Hematopoietic multipotent progenitor cell treated with erythropoietin and hydrocortisone succinate and interleukin-3 and kit ligand, for 8 days (in vitro differentiated cells): ENCODE measurements at places on chromosomes 7 and 10.

DNA sequence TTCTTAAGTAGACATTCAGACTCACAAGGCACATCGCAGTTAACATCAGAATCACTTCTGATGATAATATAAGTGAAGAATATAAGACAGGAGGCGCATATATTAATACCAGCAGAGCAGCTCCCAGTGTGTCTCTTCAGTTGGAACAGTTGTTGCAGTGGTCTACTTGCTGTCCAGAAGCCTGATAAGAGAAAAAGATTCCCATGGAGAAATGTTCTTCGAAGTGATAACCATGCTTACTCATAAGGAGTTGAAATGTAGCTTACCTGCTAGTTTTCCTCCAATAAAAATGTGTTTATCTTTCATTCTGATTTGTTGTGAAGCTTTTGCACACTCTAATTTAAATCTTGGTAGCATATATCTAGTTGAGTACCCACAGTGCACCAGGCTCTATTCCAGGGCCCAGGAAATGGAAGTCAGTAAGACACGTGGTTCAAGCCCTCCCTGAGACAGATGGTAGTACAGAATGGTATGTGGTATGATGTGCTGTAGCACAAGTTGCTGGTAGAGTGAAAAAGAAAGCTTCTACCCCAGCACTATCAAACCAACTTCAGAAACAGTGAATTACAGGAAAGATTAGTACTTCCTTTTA is 124.0 kb downstream of the MAPK8 start:
- peak; percentile 14 for DNase-seq

DNA sequence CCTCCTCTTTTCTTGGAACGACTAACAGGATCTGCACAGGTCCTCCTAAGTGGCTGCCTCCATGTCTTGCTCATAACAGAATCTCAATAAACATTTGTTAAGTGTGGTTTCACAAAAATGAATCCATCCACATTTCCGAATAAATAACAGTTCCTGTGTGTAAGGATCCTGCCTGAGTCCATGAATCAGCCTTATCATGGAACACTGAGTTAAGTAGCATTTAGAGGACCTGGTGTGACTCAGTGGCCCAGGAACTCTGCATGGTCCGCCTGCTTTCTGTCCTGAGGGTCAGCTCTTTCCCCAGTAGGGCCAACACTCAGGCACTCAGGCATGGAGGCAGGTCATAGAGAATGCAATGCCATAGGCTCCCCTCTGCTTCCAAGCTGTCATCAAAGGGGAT is 15.8 kb upstream of the C10orf90 start:
- no peak for DNase-seq

DNA sequence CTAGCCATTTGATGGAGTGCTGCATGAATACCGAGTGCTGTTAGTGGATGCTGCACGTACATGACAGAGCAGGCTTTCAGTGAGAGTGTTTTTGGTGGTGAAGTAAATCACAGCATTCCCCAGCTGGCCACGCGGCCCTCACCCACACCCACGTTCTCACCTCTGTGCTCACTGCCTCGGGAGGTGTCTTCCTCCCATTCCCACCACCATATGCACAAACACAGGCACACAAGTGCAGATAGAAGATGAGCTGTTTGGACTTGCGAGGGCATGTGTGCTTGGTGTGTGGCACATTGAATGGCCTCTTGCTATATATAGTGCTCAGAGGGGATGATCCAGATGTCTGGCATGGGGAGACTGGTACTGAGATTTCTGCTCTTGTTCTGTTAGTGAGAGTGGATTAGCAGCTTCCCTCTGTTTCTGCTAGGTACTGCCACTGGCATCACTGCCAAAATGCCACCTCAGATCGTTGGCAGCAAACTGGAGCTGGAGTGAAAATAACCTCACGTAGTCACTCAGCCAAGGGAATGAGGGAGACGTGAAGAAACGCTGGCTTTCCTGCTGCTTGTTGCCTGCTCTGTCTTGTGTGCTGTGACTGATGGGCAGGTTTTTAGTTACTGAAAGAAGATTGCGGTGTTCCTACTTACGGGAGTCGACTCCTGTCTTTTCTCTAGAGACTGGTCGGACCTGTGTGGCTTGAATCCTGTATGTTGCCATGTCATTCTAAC is 19.1 kb downstream of the DNAJB6 start:
- no peak for DNase-seq

GRCh38 chr10:15360566-15360965 is 10.5 kb downstream of the FAM171A1 start:
- DNase-seq = peak; percentile 33

DNA sequence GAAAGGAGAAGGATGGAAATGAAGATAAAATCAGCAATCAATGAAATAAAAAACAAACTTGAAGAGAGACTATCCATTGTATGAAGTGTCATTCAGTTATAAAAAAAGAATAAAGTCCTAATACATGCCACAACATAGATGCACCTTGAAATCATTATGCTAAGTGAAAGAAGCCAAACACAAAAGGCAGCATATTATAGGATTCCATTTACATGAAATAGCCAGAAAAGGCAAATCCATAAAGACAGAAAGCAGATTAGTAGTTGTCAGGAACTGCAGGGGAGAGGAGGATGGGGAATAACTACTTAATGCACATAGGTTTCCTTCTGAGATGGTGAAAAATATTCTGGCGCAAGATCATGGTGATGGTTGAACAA is 6.6 kb upstream of the PON1 start:
- DNase-seq = no peak

- DNase-seq = no peak
Observed at GRCh38 chr10:60917331-60918280, 26.4 kb downstream of the RHOBTB1 start.

DNA sequence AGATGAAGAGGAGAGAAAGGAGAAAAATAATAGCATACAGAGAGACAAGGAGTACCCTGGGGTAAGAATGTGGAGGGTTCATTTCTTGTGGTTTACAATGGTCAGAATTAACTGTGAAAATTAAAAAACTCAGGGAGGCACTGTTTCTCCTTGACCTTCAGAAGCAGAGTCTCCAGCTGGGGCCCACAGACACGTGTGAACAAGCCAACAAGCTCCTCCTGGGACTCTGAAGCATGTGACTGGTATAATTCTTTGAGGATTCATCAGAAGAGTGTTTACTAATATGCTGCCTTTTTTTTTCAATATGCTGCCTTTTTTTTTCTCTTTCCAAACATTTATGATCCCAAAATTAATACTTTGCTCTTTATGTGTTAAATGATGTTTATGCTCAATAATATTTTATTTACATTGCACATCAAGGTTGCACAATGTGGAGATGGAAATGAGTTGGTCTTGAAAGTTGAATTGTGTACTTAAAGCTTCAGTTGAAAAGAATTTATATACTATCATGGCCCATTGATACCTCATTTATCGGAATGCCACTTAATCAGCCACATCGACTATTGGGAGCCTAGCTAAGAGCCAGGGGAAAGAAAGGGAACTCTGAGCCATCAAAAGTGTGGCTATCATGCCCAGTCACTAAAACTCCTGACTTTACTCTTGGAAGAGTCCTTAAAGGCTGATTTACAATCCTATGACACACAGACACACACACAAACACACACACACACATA is 134.7 kb upstream of the RHOBTB1 start:
- DNase-seq = no peak

GRCh38 chr7:8781166-8781565 is 347.8 kb downstream of the NXPH1 start:
- DNase-seq = no peak

DNA sequence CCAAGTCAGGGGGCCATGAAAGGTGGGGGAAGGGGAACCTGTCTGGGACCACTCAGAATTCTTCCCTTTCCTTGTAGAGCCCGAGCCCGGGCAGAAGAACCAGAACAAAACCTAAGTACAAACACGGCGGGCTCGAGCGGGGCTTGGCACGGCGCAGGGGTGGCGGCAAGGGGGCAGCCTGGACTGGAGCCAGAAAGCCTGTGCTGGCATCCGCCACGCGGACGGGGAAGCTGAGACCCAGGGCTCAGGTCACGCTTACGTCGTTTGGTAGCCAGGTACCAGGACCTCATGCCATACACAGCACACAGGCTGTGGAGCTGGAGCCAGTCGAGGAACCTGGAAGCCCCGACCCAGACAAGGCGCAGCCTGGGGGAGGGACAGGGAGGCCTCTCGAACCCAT is 6.6 kb upstream of the GPER1 start:
- DNase-seq = no peak

DNA sequence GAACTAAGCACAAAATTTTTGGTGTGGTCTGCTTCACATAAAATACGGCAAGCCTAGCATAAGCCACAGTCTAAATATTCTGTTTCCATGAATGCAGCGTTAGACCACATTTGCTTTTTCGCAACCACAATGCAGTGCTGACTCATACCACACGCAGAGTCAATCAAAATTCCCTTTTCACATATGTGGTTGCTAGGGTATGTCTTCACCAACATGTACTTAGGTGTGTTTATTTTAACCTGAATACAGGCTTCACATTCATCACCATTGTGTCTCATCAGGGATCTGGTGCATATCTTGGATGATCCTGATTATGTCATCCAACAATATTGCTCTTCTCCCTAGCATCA is 90.8 kb downstream of the CHN2 start:
- DNase-seq = peak; percentile 16

DNA sequence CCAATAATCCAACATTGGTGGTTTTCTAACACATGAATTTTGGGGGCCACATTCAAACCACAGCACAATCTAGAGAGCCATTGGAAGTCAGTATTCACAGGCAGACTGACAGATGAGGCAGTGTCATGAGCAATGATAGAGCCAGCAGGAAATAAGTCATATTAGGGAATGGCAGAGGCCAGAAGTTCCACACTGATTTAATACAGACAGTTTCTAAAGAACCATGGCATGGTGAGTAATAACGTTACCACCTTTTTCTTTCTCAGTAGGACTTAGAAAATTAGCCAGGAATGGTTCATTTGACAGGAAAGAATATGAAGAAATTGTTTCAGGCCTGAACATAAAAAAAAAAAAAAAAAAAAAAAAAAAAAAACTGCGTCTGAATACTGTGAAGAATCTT is 210.3 kb downstream of the GPAM start:
- no peak for DNase-seq

DNA sequence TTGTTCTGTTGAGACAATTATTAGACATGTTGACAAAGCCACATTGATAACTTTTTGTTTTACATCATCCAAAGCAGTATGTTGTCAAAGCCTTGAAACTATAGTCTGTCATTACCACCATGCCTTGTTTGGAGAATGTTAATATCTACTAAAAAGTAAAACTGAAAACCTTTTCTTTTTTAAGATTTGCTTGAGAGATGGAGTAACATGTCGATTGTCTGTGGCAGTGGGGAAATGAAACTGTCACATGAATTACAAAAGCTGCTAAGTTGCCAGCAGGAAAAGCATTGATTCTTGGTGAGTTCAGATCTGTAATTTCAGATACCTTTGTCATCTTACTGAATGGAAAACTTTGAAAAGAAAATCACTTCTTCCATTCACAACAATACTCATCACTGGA is 69.1 kb downstream of the TFPI2 start:
- no peak for DNase-seq

- no peak for DNase-seq
Observed at GRCh38 chr10:124271676-124272075, 147.0 kb downstream of the OAT start.

GRCh38 chr7:64206903-64207302 is at the start of gene ZNF735:
ZNF735 (plus strand) TSS chr7:64207203; CDS start chr7:64207203, 0 bp downstream.
- no peak for DNase-seq

DNA sequence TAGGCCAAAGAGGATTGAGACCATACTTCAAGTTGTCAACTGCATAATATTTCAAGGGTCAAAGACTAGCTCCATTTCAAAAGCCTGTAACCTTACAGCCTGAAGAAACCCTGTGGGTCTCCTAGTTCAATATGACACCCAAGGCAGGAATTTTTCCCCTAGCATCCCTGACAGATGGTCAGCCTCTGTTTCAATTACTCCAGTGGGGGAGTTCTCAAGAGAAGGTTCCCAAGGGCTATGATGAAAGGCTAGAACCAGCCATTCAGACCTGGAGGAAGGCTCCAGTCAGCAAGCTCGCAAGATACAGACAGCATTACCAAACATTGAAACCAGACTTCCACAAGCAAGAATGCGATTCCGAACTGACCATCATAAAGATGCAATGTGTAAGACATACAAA is 1.6 kb downstream of the HTR7 start:
- DNase-seq = no peak
